Activated CD4-positive, alpha-beta T cell treated with anti-CD3 and anti-CD28 coated beads for 36 hours (primary cell): ENCODE measurements at places on chromosomes 2 and 18.

DNA sequence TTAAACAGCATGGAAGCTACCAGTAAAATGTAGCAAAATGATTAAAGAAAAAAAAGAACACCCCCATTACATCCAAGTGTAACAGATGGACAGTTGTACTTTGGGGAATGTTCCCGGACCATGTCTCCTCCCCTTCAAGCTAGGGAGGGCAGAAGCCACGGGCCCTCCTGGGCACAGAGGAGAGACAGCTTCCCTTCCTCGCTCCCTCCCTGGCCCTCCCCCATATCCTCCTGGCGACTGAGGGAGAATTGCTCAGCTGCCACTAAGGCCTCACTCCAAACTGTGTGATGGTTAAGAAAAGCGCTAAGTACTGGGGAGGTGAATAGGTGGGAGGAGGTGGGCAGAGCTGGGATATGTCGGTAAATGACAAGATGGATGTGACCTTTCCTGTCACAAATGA is 358.0 kb downstream of the HRH4 start:
- H3K27ac ChIP-seq, result no peak overlapping the region
- no peaks in the 10 kb centered on the region for H3K36me3 ChIP-seq
- peaks cover 3% of the 10 kb centered on the region for H3K27me3 ChIP-seq
- H3K4me1 ChIP-seq, result no peaks in the 10 kb centered on the region
- H3K4me3 ChIP-seq, result no peak overlapping the region

DNA sequence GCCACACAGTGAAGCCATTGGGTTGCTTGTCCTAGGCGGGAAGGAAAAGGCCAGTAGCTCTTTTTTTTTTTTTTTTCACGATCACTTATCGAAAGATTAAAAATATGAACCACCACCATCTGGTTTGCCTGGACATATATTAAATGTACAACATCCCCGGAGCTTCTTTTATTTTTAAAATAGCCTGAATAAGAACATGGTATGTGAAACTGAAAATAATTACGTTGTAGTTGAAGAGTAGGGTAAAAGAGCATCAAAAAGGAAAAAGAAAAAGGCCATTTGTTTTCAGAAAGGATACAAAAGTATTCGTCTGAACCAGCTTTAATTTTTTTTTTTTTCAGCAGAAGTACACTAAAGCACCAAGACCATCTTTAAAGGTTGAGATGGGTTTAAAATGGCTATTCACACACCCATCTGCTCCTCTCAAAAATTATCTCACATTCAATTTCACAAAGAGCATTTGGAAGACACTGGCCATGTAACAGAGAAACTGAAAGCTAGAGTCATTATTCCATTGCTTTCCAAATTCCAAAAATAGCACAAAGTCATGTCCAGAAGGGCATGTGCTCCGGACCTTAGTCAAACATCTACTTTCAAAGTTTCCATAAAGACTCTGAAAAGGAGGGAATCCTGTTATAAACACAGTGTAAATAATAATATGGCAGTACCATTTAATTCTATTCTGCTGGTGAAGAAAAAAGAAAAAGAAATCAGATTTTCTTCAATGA is 82.9 kb downstream of the SCN3A start:
- H3K27me3 ChIP-seq, result no peaks in the 10 kb centered on the region
- no peaks in the 10 kb centered on the region for H3K36me3 ChIP-seq
- H3K27ac ChIP-seq, result no peak overlapping the region
- DNase-seq, result no peak
- H3K4me1 ChIP-seq, result no peaks in the 10 kb centered on the region

GRCh38 chr18:6661692-6662415 is 67.7 kb upstream of the ARHGAP28 start:
- H3K4me3 ChIP-seq, result no peak overlapping the region
- no peak overlapping the region for H3K27ac ChIP-seq
- H3K36me3 ChIP-seq, result no peaks in the 10 kb centered on the region
- H3K4me1 ChIP-seq, result no peaks in the 10 kb centered on the region

DNA sequence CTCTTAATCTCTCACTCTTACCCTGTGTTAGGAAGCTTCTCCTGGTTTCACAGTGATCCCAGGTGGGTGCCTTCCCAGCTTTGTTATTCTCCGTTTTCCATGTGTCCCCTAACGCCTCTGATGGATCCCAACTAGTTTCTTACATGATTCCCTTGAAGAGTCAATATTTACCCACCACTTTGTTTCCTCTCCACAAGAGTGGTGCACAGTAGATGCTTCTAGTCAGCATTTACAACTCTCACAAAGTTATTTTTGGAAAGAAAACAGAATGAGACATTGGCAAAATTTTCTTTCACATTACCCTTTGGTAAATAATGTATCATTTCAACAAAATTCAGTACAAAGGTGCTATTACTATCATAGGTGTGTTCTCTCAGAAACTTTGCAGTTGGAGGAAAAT is 1611.1 kb upstream of the ZEB2 start:
- H3K4me1 ChIP-seq, result no peaks in the 10 kb centered on the region
- no peak overlapping the region for H3K27ac ChIP-seq
- H3K4me3 ChIP-seq, result no peak overlapping the region

GRCh38 chr2:233476063-233476410 is 90.5 kb downstream of the USP40 start:
- no peaks in the 10 kb centered on the region for H3K4me1 ChIP-seq
- H3K36me3 ChIP-seq, result peaks cover 11% of the 10 kb centered on the region
- H3K27ac ChIP-seq, result no peak overlapping the region
- H3K27me3 ChIP-seq, result no peaks in the 10 kb centered on the region
- H3K4me3 ChIP-seq, result no peak overlapping the region

GRCh38 chr18:54119524-54120019 is 104.9 kb downstream of the MBD2 start:
- peak; percentile 20 for DNase-seq
- peaks cover 6% of the 10 kb centered on the region for H3K27me3 ChIP-seq
- peaks cover 2% of the 10 kb centered on the region for H3K4me1 ChIP-seq
- peak overlapping the region; percentile 14 for H3K4me3 ChIP-seq

DNA sequence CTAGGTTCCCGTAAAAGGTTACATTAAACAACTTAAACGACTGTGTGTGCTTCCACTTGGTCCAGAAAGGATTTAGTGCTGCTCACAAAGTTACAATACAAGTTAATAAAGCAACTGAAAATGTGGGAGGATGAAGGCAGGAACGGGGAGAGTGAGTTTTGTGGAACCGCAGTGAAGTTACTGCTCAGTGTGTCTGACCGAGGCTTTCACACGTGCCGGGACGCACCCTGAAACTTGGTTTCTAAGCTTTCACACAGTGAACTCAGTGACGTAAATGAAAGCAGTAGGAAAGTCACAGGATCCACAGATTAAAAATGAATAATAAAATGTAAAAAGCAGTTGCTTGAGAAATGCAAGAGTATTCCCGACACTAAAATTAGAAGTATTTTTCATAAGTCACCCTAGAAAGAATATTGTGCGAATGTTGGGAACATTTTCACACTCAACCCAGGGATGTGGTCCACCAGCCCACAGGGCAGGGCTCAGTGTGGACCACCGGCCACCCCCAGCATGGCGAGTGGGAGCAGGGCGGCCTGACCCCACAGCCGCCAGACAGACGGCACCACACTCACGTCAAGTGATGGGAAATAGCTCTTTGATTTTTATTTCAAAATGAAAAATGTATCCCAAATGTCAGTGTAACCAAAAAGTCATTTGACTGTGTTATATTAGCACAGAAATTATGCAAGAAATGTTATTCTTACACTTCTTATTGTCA is 32.6 kb upstream of the CHMP1B start:
- H3K27ac ChIP-seq, result no peak overlapping the region
- H3K4me1 ChIP-seq, result no peaks in the 10 kb centered on the region
- no peak overlapping the region for H3K4me3 ChIP-seq
- no peaks in the 10 kb centered on the region for H3K27me3 ChIP-seq
